HAP-1 (cell line): ENCODE measurements at places on chromosomes 4 and X.
A peak's percentile ranks its signal among the peaks of the same experiment; 100 is the strongest.

DNA sequence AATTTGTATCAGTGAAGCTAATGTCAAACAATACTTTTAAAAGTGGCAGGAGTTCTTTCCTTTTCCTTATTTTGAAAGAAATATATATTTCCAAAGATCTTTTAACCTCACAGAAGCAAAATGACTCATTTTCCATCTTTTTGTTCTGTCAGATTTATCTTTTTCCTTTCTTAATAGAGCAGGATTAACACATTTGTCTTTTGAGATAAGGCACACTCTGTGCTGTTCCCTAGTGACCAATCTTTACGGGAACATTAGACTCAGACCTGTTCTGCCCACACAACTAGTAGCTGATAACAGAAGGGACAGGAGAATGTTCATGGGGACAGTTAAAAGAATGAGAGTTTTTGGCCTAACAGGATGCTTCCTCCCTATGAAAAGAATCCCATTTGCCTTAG lies 381.2 kb downstream of the STPG2 start:
- DNase-seq = no peak

DNA sequence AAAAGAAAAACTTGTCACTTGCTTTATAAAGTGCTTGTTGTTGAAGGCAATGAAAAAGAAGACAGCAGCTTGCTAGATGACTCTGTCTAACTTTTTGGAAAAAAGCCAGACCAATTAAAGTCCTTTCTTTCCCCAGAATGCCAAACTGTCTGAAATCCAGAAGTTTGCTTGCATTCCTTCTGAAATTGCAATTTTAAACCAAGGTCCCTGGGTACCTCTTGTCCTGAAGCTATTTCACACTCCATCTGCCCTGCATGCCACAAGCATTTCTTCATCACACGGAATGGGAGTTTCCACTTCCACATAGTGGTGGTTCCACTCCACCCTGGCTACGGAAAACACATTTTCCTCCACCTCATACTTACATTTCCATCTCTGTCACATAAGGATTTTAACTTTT lies 101.0 kb downstream of the PAPSS1 start:
- no peak for DNase-seq

GRCh38 chrX:106707771-106708454 lies 18.6 kb upstream of the RNF128 start:
- no peak for DNase-seq

DNA sequence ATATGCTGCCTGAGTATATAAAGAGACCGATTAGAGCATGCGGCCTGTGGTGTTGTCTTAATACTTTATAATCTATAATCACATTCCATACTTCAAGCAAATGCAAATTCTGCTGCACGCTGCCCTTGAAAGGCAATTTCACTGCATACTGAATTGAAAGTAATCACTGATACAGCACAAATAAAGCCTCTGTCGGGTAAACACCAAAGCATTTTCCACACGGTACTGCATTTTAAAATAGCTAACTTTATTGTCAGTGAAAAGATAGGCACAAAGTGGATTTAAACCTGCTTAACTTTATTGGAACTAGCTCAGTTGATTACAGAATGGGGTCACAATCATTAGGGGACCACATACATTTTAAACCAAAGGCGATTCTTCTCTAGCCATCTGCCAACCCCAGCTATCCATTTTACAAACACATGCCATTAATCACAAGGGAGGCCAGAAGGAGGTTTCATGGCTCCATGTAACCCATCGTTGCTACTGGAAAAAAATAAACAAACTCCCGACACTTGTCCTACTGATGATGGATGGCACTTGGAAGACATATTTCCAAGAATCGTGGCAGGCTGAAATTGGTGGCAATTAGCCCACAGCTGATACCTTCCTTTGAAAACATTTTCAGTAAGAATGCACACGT lies 65.9 kb downstream of the AMOT start:
- peak; percentile 17 for DNase-seq

- DNase-seq = no peak
Measured at GRCh38 chr4:85489273-85489981, 14.5 kb downstream of the ARHGAP24 start.

GRCh38 chrX:149909324-149910177 lies 19.8 kb upstream of the HSFX4 start:
- DNase-seq = no peak

DNA sequence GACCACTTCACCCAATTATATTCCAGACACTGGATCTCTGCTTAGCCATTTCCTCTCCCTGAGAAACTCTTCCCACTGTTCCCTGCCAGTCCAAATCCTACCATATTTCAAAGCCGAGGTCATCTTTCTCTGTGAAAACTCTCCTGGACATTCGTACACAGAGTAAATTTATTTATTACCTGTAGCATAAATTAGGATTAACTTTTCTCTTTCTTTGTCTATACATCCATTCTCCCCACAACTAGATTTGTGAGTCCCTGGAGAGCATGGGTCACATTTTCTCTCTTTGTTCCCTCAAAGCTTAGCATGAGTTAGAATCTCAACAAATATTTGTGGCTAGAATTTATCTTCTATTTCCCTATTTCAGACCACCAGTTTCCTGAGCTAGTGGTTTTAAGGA lies 27.8 kb upstream of the SMIM10 start:
- peak; percentile 21 for DNase-seq

DNA sequence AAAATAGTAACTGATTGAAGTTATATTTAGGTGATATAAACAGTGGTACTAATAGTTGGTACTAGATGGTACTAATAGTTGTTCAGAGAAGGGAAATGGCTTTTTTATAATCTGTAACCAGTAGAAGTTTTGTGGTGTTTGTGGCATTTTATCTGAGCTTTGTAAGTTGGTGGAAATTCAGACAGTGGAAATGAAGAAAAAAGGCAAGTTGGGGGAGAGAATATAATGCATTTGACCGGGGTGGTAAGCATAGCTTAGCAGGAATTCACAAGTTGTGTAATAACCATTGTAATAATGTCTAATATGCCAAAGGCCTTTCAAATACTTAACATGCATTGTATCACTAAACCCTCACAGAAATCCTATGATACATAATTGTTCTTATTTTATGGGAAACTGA lies 36.3 kb downstream of the DTHD1 start:
- no peak for DNase-seq

- DNase-seq = no peak
Measured at GRCh38 chrX:2926664-2927275, 2.4 kb downstream of the ARSD start.

DNA sequence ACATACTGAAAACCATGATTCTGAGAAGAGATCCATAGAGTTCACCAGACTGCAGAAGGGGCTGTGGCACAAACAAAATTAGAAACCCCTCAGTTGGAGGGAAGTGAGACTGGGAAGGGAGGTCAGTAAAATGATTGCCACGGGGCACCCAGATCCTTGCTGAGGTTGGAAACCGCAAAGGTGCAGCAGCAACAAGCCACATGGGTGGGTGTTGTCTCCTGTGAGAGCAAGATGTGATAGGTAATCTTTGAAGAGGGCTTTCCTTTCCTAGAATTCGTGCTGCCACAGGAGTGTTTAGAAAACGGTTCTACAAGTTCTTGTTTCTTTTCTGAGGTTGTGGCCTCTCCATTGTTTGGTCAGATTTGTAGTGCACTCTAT lies 85.5 kb downstream of the NFKB1 start:
- no peak for DNase-seq

- peak; percentile 96 for DNase-seq
Measured at GRCh38 chrX:13283950-13284546, 35.8 kb downstream of the ATXN3L start.

DNA sequence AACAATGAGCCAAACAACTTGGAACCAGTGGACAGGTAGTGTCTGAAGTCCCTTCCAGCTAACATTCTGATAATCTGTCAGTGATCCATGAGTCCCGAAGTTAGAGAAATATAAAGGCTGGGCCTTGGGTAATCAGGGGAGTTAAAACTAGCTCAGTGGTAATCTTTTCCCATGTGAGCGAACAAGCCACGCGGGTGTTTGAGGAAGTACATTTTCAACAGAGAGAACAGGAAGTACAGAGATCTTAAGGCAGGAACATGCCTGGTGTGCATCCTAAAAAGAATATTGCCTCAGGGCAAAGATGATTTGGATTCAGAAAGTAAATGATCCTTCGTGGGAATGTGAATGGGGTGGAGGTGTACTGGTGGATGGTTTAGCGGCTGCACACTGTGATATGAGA lies 42.9 kb downstream of the FNIP2 start:
- DNase-seq = no peak

- DNase-seq = peak; percentile 41
Measured at GRCh38 chr4:33037464-33037863, 2317.3 kb downstream of the PCDH7 start.

DNA sequence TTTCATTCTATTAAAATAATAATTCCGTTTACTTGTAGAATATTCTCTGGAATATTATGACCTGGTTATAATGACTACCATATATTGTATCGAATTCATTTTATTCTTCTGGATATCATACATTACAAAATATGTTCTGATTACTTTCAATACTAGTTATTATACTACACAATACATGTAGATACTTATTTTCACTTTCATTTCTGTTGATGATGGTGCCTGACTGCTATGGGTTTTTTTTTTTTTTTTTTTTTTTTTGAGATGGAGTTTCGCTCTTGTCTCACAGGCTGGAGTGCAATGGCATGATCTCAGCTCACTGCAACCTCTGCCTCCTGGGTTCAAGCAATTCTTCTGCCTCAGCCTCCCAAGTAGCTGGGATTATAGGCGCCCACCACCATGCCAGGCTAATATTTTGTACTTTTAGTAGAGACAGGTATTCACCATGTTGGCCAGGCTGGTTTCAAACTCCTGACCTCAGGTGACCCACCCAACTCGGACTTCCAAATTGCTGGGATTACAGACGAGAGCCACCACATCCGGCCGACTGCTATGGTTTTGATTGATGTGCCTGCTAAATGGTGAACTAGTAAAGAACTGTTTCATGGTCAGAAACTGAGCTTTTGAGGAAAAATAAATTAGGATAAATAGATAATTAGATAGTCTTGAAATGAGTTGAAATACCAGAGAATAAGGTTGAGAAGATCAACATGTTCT lies 39.5 kb downstream of the PCDH10 start:
- no peak for DNase-seq

DNA sequence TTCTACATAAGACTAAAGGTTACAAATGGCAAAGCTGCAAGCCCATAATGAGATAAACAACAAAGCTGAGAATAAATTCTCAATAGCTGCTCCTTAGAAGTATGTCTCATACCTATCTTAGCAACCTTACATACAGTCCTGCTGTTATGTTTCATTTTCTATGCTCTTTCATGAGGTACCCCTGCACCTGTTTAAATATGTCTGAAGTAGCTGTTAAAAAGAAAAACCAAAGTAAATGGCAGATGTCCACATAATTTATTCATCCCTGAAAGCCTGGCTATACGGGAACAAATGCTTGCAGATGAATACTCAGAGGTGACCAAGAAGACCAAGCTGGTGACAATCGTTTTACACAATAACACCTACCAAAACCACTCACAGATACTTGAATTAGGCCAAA lies 22.5 kb downstream of the PPA2 start:
- DNase-seq = no peak

DNA sequence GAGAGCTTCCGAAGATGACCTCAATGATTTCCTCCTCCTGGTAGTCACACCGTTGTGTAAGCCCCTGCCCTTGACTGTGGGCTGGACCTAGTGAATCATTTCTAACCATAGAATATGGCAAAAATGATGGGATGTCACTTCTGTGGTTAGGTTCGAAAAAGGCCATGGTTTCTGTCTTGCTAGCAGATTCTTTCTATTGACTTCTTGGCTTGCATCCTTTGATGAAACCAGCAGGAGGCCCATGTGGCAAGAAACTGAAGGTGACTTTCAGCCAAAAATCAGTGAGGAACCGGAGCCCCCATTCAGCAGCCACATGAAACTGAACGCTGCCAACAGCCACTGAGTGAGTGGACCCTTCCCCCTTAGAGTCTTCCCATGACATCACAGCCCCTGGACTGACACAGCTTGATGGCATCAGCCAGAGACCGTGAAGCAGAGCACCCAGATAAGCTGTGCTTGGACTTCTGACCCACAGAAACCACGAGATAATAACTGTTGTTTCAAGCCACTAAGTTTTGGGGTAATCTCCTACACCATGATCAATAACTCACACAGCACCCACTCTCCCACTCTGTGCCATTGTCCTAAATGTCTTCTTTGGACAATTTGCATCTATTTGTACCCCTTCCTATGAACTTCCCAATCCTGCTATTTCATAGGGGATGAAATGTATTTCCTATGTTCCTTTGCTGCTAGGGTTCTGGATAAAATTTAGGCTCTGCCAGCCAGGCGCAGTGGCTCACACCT lies 148.0 kb upstream of the STX18 start:
- DNase-seq = no peak

DNA sequence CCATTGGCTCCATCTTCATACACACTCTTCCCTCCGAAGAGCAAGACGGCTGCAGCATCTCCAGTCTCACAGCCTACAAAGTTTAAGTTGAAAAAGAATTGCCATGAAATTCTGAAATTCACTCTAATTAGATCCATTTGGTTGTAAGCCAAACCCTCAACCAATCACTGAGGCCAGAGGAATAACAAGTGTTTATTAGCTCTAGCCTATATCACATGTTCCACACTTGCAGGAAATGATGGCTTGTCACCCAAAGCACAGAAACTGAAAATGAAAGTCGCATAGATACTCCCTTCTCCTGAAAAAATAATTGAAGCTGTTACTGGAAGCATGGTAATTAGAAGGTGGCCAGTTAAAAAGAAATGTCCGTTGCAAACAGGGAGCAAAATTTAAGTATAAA lies 1071.8 kb downstream of the CCSER1 start:
- no peak for DNase-seq

GRCh38 chr4:158728236-158728635 lies 5.0 kb upstream of the PPID start:
- DNase-seq = no peak

DNA sequence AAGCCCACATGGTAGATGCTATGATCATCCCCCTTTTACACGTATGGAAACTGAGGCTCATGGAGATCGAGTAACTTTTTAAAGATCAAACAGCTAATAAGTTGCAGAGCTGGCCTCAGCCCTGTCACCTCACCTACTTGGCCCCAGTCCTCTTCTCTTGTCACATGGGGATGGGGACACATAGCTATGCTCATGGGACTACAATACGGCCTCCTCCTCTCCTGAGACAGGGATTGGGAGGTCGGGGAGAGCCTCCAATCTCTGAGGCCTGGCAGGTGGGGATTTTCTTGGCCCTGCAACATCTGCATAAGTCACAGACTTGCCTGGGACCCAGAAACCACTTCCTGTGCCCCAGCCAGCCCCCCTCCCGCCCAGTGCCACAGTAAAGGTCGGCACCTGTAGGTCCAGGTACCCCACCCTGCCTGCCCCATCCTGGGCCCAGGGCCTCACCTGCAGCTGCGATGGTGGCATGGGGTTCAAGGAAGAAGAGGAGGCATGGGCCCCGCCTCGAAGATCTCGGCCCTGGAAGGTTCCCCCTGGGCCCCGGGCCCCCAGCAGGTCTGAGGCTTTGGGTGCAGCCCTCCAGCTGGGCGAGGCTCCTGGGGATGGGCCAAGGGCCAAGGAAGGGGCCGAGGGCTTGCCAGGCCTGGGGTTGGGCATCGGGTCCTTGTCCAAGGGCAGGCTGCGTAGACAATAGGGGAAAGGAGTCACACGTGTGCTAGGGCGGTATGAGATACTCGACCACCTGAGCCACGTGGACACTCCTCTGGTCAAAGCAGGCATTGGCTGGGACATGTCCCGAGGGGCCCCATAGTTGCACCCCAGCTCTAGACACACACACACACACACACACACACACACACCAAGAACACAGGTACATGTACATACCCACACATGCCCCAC lies 6.4 kb downstream of the FOXP3 start:
- no peak for DNase-seq
